ENCODE measurements at places on chromosomes 12 and 14.

DNA sequence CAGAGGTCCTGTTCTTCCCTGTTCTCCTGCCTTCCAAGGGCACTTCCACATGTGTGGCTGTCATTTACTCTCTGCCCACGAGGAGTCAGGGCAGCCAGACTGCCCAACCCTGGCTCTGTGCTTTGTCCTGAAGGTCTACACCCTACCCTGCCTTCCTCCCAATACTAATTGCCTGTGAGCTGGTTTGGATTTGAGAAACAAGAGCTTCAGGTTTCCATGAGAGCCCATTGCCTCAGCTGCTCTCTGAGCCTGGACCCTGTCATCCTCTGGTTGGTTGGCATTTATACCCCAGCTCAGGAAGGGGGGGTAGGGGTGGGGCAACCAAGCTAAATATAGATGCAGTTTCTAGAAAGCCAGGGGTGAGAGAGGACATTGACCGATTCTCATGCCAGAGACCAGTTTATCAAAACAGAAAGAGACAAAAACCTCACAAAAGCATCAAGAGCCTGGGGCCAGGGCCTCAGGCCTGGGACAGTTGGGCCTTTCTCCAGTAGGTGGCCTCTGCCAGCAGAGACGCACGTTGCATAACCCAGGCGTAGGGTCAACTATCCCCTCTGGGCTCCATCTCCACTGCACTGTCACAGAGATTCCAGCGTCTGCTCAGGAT lies 34.5 kb downstream of the VDR start:
- no peak for DNase-seq

DNA sequence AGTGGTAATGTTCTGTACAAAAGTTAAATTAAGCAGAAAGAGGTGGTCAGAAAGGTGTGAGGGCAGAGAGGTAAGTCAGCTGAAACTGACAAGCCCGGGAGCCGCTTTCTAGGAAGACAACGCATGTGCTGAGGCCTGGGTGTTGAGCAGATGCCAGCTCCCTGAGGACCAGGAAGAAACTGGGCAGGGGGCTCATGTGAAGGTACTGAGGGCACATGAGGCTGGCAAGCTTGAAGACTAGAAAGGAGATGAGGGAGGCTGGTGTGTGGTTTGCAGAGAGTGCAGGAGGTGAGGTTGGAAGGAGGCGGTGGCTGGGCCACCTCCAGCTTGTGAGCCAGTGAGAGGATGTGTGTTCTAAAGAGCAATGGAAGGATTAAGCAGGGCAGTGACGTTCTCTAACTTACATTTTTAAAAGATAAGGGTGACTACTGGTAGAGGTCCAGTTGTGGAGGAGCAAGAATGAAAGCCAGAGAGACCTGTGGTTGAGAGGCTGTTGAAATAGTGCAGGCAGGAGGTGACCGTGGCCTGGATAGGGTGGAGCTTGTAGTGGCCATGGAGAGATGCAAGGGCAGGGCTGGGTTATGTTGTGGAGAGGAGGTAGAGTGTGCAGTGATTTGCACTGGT lies 29.1 kb downstream of the ZNF664 start:
- no peak for DNase-seq

- no peak for DNase-seq
Measured at GRCh38 chr12:77166696-77167095, 101.3 kb upstream of the E2F7 start.

- DNase-seq = no peak
Measured at GRCh38 chr12:11067514-11067913, 5.4 kb upstream of the TAS2R46 start.

DNA sequence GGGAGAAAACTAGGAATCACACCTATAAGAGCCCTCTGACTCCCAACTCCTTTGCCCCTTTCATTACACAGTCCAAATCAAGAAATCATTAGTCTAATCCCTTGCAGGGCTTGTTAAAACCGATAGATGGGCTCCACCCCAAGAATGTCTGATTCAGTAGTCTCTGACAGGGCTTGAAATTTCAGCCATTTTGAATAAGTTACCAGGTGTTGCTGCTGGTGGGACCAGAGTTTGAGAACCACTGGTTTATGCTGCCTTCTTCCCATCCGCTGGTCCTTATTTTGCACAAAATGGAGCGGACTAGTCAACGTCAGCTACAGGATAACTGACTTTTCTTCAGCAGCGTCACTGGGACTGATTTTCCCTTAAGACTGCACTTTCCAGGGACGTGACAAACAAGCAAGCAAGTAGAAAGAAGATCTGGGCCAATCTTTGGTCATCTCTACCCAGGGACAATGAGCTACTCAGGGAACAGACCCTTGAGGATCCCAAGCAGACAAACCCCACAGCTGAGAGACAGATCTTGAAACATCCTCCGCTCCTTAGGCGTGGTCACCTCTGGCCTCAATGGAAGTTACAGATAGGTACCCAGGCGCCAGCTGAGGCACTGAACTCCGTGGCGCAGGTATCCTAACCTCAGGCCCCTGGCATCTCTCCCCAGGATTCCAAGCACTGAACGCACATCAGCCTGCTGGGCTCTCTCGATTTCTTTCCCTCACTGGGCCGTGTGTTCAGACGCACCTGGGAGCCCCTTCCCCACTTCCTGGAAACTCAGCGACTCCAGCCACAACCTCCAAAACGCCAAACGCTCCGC lies 900 bp downstream of the KCTD10 start:
- no peak for DNase-seq

- no peak for DNase-seq
Measured at GRCh38 chr14:65042731-65043372, 56.2 kb downstream of the FNTB start.

- DNase-seq = no peak
Measured at GRCh38 chr12:108690191-108690518, 41.2 kb downstream of the CORO1C start.

GRCh38 chr12:132450418-132451171 lies 39.4 kb upstream of the FBRSL1 start:
- DNase-seq = no peak

- no peak for DNase-seq
Measured at GRCh38 chr12:6830286-6830890, 2.2 kb downstream of the P3H3 start.

GRCh38 chr12:42946871-42947381 lies 357.4 kb upstream of the PRICKLE1 start:
- DNase-seq = no peak

- no peak for DNase-seq
Measured at GRCh38 chr14:21987937-21988336, 314.3 kb upstream of the OR4E1 start.

- DNase-seq = no peak
Measured at GRCh38 chr12:64696080-64696741, 63.0 kb downstream of the GNS start.

DNA sequence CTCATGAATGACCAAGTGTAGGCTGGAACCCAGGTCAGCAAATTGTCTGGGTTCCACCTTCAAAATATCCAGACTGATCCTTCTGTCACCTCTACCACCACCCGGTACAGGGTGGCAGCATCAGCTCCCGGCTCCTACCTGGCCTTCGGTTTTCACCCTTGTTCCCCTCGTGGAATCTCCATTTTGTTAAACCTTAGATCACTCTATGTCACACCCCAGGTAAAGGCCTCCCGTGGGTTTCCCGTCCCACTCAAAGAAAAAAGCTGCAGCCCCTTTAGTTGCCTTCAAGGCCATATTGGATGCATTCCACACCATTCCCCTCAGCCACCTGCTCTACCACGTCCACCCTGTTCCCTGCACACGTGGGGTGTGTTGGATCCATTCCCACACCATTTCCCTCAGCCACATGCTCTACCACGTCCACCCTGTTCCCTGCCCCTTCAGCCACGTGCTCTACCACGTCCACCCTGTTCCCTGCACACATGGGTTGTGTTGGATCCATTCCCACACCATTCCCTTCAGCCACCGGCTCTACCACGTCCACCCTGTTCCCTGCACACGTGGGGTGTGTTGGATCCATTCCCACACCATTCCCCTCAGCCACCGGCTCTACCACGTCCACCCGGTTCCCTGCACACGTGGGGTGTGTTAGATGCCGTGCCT lies 23.8 kb downstream of the SLC6A13 start:
- DNase-seq = no peak

- DNase-seq = no peak
Measured at GRCh38 chr12:94202245-94203180, 54.1 kb downstream of the PLXNC1 start.

DNA sequence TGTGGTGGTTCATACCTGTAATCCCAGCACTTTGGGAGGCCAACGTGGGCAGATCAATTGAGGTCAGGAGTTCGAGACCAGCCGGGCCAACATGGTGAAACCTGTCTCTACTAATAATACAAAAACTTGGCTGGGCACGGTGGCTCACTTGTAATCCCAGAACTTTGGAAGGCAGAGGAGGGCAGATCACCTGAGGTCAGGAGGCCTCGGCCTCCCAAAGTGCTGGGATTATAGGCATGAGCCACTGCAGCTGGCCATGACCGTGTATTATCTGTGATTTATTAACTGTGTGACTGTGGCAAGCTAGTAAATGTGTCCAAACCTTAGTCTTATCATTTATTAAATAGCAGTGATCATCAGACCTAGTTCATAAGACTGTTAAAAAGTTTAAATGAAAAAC lies 7.1 kb upstream of the ITPK1 start:
- DNase-seq = no peak

GRCh38 chr12:62931477-62931876 lies 3.5 kb downstream of the PPM1H start:
- no peak for DNase-seq

DNA sequence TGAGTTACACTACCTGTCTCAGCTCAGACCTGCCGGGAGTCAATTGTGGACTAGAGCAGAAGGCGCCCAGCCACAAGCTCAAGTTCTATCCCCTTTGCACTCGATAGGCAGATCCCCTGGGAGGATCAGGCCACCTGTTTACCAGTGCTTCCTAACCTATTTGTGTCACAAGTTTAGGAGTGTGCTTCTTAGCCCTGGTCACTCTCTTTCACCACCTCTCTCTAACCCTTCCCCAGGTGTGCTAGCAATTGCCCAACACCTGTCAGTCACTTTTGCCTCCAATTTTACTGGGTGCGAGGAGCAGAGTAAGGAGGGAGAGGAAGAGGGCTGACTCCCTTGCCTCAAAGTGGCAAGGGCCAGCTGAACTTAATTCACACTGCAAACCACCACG lies 745 bp upstream of the NAA30 start:
- DNase-seq = no peak

- DNase-seq = no peak
Measured at GRCh38 chr12:109461846-109462756, 15.0 kb downstream of the KCTD10 start.

DNA sequence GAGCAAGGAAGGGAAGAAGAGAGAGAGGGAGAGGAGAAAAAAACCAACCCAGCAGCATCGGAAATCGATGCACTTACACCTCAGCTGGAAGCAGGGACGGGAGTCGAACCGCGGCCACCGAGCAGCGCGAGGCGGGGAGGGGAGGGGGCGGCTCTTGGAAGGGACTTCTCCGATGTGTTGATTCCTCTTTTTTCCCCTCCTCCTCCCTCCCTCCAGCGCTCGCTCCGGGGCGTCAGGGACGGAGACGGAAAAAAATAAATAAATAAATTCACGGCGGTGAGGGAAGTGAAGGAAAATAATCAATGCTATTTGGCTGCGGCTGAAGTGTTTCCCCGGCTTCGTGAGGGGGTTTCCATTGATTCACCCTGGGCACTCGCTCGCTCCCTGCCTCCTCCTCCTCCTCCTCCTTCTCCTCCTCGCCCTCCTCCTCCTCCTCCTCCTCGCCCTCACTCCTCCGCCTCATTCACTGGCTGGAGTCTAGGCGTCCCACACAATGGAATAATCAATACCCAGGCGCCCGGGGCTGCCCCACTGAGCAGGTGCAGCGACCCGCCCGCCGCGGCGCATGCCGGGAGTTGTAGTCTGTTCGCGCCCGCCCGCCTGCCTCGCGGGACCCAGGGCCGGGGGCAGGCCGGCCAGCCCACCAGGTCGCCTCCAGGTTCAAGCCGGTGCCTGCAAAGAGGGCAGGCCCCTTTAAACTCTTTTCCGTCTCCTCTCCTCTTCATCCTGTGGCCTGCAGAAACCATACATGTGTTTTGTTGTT lies at the start of gene ZFHX2:
Gene ZFHX2, minus strand, starts transcription at position 500 of the 763 bp plus-strand sequence. CDS start 16,440 bp downstream, outside the sequence.
- DNase-seq = peak; percentile 76

DNA sequence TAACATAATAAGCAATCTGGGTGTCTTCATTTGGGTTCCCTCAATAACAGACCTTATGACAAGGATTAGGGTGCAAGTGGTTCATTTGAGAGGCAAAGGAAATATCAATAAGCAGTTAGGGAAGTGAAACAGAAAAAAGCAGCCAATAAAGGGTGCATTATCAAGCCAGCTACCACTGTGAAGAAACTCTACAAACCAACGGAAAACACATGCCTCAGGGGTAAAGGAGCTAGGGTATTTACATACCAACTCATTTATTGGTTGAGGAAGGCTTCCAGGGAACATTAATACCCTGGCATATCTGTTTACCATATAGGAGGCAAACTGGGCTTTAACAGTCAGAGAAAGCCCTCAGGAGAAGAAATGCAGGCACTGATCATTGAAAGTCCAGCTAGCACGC lies 22.7 kb upstream of the IFNG-AS1 start:
- DNase-seq = no peak

GRCh38 chr14:31476131-31476866 lies 11.5 kb downstream of the GPR33 start:
- DNase-seq = no peak

GRCh38 chr12:3745152-3745551 lies 7.8 kb downstream of the CRACR2A start:
- no peak for DNase-seq

DNA sequence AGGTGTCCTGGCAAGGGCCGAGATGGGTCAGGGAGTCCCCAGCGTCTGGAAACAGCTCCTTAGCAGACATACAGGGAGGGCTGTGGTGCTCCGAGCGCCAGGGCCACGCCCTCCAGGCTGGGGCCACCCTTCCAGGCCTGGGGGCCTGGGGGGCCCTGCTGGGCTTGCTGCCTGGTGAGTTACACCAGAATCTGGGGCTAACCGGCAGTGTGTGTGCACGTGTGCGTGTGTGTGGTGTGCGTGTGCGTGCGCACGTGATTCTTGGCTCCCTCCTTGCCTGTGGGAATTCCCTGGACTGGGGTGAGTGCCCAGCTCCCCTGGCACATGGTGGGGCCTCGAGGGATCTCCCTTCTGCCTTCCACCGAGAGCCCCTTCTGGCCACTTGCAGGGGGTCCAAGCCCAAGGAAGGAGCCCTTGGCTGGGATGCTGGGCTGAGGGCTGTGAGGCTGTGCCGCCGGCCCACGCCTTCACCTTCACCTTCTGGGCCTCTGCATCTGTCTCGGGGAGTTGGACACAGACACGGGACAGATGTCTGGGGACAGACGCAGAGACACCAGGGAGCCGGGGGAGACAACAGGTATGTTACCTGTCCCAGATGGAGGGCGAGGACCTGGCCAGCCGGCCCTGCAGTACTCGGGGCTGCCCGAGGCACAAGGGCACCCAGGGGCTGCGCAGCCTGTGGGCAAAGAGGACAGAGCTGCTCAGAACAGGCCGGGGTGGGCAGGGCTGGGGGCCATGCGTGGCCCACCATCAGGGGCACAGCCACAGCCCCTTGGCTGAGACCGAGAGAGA lies 37.2 kb downstream of the BEGAIN start:
- no peak for DNase-seq

DNA sequence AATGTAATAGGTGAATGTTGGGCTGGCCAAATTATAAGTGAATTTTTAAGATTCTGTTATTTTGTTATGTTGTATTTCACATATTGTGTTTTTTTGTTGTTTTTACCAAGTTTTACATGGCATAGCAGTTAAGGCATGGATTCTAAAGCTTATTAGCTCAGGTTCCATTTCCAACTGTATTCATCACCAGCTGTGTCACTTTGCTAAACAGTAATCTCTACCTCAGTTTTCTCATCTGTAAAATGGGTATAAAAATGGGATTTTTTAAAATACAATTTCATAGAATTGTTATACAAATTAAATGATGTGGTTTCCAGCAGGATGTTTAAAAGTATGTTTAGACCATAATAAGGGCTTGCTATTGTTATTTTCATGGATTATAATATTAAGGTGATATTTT lies 512.2 kb downstream of the SLC16A7 start:
- DNase-seq = no peak
